KG1 (cell line): ENCODE measurements at places on chromosomes 11 and 22.

DNA sequence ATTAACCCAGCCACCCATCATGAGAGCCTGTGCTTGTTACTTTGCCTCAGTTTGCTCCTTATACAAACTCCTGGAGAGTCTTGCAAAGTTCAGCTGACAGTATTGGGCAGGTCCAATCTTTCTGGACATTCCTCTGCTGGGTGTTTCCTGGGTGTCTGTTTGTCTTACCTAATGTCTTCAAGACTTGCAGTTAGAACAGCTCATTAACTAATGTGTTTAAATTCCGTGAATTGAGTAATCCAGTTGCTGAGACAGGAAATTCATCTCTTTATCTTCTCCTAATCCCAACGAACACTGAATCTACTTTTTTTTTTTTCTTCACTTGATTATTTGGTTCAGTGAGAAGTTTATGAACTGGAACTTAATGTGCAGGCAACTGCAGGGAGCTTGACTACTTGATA is 20.6 kb downstream of the BCO2 start:
- no peak for DNase-seq

GRCh38 chr11:128716661-128717210 is 22.9 kb downstream of the FLI1 start:
- DNase-seq, result no peak

DNA sequence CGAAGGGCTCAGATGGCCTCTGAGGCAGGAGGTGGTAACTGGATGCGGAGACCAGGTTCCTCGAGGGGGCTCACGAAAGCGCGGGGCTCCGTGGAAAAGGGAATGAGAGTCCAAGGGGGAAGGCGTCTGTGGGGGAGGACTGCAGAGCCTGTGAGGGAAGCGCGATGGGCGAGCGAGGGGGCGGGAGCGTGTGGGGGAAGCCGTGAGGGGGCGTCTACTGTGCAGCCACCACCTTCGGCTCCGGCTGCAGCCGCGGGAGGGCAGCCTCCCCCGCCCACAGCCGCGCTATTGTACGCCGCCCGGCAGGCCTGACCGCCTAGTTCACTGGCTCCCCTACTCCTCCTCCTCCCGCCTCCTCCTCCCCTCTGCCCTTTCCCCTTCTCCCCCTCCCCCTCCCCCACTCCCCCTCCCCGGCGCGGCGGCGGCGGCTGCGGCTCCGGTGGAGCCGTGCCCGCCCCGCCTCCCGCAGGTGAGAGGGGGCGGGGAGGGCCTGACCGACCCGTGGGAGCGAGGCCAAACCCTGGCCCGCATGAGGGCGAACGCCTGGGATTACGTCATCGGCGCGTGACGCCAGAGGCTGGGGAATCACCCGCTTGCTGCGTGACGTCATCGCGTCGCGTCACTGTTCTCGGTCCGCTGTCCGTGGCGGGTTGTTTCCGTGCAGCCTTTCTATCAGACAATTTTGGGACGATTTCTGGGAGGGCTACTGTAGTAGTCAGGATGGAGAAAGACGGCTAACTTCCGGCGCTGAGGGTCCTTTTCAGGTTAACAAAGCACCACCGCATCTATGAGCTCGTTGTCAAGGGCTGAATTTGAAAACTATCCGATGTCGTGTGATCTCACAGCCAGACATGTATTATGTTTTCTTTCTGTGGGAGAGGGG is at the start of gene PAK1:
TSS of gene PAK1 (minus strand) at position 294 of the 883 bp plus-strand sequence. CDS start 81,574 bp downstream, outside the sequence.
- DNase-seq, result peak; percentile 68

DNA sequence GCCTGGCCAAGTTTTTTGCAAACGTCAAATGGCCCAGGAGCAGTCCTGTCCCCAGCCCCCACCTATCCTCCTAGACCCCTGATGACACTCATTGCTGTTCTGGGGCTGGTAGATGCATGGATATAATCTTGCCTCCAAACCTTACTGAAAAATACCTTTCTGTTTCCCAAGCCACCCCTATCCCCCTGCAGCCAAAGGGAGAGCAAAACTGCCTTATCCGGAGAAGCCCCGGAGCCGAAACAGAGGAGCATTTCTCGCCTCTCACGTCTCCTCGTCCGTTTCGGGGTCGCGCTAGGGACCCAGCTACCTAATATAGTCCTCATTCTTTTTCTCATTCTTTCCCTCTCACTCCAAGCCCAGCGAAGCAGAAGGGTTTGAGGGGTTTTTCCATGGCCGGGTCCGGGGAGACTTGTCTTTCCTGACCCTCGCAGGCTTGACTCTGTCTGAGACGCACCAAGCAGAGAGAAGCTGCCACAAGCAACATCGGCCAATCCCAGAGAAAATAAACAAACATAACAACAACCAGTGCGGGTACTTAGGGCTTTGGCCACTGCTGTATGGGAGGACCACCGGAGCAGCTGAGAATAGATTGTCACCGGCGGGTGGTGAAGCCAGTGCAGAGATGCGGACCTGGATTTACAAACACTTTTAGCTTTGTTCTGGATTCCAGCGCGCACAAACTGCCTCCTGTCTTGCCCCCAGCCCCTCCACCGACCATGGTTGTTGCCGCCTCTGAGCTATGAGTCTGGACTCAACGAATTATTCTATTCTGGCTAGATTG is 1.6 kb downstream of the BSX start:
- DNase-seq, result no peak

GRCh38 chr11:2760196-2760871 is 60.5 kb upstream of the KCNQ1OT1 start:
- no peak for DNase-seq

DNA sequence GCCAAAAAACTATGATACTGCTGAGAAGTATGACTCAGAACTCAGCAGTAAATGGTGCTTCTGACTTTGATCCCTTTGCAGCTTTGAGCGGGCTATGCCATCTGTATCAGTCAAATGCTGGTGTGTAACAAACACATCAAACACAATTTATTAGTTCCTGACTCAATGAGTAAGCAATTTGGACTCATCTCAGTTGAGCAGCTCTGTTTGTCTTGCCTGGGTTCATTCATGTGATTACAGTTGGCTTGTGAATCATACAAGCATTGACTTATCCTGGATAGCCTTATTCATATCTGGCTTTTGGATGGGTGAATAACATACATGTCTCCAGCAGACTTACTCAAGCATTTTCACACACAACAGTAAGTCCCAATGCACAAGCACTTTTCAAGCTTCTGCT is 858.8 kb downstream of the METTL15 start:
- DNase-seq, result no peak

DNA sequence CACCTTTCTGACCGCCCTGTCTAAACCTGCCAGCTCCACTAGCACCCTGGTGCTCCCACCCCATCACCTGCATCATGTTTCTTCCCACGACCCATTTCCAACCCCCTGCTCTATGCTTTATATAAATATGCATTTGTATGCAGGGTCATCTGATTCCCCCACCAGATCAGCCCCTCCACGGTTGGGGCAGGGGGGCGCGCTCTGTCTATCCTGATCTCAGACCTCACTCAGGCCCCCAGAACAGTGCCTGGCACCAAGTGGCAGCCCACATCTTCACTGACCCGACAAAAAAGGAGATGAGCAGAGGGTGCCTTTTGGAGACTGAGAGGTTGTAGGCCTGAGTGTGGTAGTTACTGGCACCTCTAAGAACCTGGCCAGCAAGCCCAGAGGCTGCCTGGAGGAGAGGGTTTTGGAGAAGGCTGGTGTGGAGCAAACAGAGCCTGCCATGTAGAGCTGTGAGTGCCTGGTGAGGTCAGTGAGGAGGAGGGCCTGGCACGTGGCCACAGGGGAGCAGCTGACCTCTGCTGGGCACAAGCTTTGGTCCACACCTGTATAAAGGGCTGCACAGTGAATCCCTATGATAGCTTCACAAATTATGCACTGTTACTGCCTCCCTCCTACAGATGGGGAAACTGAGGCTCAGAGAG is 86.3 kb upstream of the RTL6 start:
- no peak for DNase-seq
